Kidney tubule cell (primary cell): ENCODE measurements at places on chromosomes 11 and 22.

GRCh38 chr11:123006860-123007542 lies 25.4 kb upstream of the BSX start:
- DNase-seq, result no peak

- DNase-seq, result no peak
Measured at GRCh38 chr11:34972892-34973291, 56.5 kb downstream of the PDHX start.

DNA sequence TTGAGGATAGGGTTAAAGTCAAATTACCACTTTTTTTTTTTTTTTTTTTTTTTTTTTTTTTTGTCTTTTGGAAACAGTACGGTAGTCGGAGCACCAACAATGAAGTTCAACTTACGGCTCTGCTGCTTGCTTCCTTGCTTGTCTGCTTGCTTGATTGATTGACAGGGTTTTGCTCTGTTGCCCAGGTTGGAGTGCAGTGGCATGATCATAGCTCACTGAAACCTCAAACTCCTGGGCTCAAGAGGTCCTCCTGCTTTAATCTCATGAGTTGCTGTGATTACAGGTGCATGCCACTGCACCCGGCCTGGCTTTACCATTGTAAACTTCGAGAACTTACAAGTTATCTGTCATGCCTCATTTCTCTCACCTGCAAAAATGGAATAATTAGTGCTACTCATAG lies 5.8 kb downstream of the SGSM3 start:
- DNase-seq, result peak; percentile 26

GRCh38 chr11:73667891-73668290 lies 21.5 kb downstream of the PLEKHB1 start:
- no peak for DNase-seq

- DNase-seq, result no peak
Measured at GRCh38 chr11:128824191-128825049, 42.7 kb downstream of the KCNJ1 start.

DNA sequence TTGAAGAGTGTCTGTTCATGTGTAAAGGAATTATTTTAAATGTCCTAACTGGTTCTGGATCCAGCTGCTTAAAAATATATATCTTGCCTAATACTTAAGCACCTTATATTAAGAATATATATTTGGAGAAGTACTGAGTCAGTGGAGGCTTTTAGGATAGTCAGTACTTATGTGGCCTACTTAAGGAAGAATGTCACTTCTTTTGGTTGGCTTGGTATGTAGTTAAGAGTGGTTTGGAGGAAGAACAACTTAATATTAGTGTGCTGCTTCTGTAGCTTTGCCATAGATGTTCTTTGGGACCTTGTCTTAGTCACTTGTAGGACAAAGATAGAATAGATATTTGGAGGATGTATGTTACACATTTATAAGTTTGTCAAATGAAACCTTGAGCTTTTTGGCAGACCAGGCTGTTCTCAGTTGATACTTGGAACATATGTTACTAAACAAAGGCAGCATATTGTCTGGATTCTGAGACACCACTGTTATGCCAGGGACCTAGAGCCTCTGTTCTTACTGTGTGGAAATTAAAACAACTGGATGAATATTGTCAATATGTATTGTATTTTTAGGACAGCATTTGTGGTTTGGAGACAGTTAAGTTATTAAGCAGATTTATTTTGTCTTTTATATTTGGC lies 4.9 kb downstream of the HIPK3 start:
- peak; percentile 30 for DNase-seq

DNA sequence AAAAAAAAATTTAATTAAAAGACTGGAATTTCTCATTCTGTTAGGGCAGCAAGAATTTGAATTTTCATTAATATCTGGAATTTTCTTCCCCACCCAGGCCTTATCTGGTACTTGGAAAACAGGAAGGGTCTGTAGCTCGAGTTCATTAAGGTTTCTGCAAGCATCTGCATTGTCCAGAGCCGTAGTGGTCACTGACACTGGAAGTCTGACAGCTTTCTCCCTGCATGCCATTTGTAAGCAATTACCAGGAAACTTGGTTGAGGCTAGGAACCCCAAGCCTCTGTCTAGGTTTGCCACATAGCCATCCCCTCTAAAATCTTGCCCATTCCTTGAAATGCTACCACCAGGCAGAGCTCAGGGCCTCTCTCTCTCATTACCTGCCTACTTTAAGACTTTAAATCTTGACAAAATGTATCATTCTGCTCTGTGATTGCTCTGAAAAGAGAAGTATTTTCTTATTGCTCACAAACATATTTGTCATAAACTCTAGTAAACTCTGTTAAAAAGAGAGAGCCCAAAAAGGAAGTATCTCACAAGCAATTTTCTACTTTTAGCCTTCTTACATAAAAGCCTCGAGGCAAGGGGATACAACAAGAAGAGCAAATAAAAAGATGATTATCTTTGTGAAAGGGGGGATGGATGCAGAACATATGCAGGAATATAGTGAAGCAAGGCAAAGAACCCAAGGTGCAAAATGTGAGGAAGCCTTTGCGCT lies 5.5 kb upstream of the PGM2L1 start:
- no peak for DNase-seq

DNA sequence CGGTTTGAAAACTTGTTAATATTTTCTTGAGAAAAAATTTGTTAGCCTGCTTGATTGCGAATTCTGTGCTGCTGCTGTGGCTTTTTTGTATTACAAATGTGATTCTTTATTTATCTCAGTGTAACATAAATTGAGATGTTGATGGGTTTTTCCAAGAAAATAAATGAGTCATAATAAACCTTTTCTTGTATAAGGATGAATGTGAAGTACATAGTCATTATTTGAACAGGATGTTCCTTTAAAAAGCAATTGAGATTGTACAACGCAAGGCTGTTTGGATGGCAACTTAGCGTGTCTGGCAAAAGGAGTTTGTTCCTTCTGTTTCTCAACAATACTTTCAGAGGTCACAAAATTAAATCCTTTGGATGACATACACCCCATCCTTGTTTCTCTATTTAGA lies 24.6 kb upstream of the CARD18 start:
- no peak for DNase-seq

GRCh38 chr11:116062129-116062489 lies 557.9 kb upstream of the CADM1 start:
- DNase-seq, result peak; percentile 21

GRCh38 chr11:36177836-36178235 lies 111.4 kb downstream of the COMMD9 start:
- DNase-seq, result no peak
